ENCODE measurements at places on chromosomes 3 and 15. TPM values are rescaled to one million over a fixed set of nuclear protein-coding genes. Genes with fewer than 3 reads are reported as not detected.

DNA sequence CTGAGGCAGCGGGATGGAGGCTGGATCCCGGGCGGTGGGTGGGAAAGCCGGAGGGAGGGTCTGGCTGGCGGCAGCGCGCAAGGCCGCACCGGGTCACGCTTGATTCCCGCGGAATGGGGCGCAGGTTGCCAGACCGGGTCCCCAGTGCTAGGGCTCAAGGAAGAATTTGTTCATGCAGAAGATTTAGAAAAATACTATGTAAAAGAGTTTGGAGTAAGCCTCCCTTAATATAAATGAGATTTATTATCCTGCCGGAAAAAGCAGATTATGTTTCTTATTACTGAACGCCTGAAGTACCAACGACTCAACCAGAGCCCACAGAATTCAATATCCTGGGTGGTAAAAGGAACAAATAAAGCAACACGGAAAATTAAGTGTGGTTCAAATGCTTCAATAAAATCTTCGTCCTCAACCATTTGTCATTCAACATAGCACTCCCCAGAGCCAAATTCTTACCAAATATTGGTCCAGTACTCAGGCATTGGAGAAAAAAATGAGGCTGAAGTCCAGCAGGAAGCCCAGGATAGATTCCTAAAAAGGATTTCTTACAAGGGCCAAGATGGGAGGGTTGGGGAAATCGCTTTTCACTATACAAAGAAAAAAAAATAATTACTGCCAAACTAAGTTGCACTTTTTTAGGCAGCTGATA, 1.2 kb upstream of the ZBTB20 start:
- DNase-seq: no peak

GRCh38 chr15:76073554-76073953, 13.8 kb downstream of the TMEM266 start:
- DNase-seq: no peak

Gene GRK7
- not detected for total RNA-seq

DNA sequence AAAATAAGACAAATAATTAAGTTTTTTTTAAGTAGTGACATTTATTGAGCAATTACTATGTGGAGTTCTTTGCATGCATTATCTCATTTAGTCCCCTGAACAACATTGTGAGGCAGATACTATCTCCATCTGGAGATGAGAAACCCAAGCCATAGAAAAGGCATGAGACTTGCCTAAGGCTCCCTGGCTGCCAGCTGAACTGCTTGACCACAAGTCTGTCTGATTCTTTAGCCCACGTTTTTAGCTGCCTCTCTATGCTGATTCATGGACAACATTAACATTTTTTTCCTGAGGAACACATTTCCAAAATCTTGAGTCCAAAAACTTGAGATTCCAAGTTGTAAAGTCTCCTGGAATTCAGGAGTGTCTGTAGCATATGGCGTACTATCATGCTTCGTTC, 263.6 kb upstream of the GOLGA6L4 start:
- no peak for DNase-seq

- no peak for DNase-seq
Observed at GRCh38 chr3:7615043-7615442, 754.1 kb downstream of the GRM7 start.

Measured in Right ventricle myocardium inferior (tissue), 1 donor.